ENCODE measurements at places on chromosomes 5 and 9.

DNA sequence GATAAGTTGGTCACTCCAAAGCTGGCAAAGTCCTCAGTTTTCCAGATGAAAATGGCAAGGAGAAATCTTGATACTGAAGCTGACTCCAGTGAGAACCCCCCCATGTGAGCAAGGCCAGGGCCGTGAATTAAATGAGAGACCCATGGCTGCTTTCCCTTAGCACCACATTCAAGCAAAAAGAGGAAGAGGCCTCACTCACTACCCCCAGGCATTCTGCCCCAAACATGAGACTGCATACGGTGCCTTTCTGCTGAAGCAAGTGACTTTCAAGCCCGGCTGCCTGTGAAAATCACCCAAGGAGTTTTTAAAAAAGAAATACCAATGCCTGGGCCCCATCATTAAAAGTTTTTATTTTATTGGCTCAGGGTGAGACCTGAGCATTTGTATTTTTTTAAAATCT is 66.9 kb downstream of the TMEM252 start:
- DNase-seq = no peak

DNA sequence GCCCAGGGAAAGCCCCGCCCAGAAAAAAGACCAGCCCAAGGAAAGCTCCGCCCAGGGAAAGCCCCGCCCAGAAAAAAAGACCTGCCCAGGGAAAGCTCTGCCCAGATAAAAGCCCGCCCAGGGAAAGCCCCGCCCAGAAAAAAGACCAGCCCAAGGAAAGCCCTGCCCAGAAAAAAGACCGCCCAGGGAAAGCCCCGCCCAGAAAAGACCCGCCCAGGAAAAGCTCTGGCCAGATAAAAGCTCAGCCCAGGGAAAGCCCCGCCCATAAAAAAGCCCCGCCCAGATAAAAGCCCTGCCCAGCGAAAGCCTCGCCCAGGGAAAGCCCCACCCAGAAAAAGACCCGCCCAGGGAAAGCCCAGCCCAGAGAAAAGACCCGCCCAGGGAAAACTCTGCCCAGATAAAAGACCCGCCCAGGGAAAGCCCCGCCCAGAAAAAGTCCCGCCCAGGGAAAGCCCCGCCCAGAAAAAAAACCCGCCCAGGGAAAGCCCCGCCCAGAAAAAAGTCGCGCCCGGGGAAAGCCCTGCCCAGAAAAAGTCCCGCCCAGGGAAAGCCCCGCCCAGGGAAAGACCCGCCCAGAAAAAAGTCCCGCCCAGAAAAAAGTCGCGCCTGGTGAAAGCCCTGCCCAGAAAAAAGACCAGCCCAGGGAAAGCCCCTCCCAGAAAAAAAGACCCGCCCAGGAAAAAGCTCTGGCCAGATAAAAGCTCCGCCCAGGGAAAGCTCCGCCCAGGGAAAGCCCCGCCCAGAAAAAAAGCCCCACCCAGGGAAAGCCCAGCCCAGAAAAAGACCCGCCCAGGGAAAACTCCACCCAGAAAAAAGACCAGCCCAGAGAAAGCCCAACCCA is 11.9 kb downstream of the GRIN1 start:
- DNase-seq = peak; percentile 62

GRCh38 chr9:71941998-71942567 is 30.6 kb downstream of the C9orf85 start:
- DNase-seq = no peak

GRCh38 chr9:114664181-114664580 is 6.6 kb upstream of the TEX53 start:
- DNase-seq = no peak

DNA sequence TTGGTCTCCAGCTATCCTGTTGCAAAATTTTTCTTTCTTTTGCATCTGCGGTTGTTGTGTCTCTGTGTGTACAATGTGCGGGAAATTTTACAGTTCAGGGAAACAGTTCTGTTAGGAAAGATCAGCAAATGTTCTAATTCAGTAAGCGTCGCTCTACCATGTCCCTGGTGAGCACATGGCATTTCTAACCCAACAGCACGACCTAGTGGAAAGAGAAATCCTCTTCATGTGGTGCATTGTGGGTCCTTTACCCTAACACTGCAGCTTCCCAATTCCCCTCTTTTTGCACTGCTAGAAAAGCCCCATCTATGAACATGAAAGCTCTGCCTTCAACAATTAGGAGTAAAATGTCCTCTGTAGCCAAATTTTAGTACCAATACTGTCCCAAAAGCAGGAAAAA is 974.2 kb upstream of the CDH9 start:
- no peak for DNase-seq

GRCh38 chr9:22215521-22215920 is 206.4 kb upstream of the CDKN2B start:
- DNase-seq = no peak

DNA sequence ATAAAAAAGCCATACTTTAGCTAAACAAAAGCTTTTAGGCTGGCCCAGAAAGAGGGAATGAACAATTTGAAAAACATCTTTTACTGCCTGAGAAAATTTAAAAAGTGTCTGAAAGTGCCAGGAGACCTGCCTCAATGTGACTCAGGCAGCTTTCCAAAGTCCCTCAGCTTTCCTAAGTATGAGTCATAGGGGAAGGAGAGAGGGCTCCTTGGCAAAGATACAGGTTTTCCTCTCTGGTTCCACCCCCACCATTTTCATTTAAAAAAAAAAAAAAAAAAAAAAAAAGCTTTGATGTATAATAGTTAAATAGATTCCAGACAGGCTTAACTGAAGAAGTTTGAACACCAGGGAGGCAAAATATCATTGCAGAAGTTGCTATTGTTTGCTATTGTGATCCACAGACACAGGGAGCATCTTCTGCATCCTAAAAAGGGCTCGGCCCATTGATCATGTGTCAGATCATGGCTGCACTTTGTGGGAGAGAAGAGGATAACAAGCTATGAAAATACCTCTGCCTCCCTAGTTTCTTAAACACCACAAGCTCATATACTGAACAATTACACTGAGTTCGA is 71.5 kb downstream of the MRPS27 start:
- peak; percentile 41 for DNase-seq

DNA sequence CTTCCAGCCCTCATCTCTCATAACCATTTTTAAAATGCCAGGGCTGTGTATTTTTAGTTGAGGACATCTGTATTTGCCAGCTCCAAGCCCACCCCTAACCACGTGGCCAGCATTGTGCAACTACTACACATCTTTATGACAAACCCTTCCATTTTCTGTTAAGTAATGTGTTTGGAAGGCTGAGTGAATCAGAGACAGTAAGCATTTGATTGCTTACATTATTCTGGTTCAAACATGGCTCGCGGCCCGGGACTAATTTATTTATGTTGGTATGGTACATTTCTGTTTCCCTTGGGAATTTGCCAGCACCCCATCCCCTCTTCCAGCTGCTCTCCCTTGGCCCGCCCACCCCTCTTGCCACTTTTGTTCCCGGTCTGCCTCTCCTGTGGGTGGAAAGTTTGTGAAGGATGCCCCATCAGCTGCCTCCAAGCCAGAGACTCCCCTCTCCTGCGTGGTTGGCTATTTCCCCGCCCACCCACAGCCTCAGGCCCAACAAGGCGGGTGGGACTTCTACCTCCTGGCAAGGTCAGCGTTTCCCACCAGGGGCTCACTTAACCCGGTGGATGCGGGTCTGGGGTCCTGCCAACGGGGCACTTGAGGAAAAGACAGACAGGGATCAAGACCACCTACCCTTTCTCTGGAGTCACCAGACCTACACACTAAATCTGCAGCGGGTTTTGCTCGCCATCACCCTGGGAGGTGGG is 162.2 kb downstream of the HSD17B3 start:
- no peak for DNase-seq

DNA sequence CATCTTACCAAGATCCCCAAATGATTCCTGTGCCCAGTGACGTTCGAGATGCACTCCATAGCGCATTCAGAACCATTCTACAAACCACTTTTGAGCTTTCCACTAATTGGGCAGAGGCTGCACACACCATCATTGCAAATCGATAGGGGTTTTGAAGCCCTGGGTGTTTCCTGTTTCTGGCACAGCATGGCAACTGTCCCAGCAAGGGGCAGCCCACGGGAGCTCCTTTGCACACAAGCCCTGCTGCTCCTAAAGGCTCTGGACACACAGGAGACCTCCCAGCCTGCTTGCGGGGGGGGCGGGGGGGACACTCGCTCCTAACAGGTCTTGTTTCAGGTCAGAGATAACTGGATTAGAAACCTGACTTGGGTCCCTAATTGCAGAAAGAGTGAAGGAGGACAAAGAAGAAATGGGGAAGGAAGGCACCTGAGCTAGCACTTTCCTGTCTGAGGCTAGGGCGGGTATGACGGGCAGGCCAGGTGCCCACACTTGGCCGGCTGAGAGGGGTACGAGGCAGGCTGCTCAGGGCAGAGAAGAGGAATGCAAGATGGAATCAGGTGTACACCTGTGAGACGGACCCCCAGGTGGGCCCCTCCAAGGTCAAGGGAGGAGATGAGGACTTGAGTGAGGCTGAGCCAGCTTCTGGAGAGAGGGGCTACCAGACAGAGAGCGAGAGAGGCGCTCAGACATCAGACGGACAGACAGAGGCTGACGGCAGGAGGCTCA is 820 bp downstream of the FBP1 start:
- DNase-seq = no peak

- no peak for DNase-seq
Observed at GRCh38 chr9:96599298-96599697, 20.3 kb downstream of the CDC14B start.

GRCh38 chr9:72365525-72366256 is 683 bp upstream of the ZFAND5 start:
- peak; percentile 67 for DNase-seq

GRCh38 chr5:33984671-33985124 is at the start of gene SLC45A2:
Gene SLC45A2, minus strand, starts transcription at chr5:33984693. Its CDS starts 110 bp downstream, at chr5:33984583.
- no peak for DNase-seq

DNA sequence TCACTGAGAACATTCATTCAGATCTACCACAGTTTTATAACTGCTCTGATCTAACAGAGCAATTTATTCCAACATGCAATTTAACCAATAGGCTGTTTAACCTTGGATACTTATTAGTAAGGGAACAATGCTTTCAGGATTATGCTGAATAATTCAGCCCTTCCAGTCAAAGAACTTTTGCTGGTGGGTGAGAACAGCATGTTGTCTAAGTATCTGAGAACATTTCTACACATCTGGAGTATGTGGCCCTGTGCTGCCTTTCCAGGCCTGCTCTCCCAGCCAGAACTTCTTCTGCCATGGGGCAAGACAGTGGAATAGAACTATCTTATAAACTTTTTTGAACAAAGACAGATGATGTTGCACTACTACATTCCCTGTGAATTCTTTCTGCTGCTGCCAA is 55.8 kb downstream of the NFIB start:
- no peak for DNase-seq

DNA sequence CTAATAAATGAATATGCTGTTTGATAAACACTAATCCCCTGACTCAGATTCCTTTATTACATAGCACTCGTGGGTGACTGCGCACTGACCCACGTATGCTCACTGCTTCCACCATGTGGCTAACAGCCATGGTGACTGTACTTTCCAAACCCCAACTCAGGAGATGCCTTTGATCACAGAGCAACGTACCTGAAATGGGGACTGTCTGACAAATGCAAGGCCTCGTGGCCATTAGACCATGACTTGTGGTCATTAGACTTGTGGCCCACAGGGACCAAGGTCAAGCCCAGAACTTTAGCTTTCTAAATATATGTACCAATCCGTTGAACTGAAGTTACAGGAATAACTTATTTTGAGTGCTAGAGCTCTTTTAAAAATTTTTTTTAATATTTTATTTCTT is 46.6 kb downstream of the CYFIP2 start:
- DNase-seq = peak; percentile 77

GRCh38 chr9:83996126-83996525 is 15.5 kb downstream of the RMI1 start:
- no peak for DNase-seq

DNA sequence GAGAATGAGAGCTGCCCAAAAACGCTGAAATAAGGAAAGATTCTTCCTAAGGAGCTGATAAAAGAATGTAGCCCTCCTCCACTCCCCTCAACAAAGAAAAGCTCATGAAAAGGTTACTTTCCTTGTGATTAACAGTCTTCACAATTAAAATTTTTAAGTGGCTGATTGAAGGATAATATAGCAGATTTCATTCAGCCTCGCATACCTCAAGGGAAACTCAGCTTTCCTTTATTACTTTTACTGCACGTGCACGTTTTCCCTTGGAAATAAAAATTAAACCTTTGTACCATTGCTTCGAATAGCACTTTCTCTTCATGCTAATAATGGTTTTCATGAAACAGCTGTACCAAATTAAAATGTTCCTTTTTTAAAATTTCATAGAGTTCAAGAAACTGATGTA is 234.0 kb upstream of the GRAMD2B start:
- DNase-seq = no peak

DNA sequence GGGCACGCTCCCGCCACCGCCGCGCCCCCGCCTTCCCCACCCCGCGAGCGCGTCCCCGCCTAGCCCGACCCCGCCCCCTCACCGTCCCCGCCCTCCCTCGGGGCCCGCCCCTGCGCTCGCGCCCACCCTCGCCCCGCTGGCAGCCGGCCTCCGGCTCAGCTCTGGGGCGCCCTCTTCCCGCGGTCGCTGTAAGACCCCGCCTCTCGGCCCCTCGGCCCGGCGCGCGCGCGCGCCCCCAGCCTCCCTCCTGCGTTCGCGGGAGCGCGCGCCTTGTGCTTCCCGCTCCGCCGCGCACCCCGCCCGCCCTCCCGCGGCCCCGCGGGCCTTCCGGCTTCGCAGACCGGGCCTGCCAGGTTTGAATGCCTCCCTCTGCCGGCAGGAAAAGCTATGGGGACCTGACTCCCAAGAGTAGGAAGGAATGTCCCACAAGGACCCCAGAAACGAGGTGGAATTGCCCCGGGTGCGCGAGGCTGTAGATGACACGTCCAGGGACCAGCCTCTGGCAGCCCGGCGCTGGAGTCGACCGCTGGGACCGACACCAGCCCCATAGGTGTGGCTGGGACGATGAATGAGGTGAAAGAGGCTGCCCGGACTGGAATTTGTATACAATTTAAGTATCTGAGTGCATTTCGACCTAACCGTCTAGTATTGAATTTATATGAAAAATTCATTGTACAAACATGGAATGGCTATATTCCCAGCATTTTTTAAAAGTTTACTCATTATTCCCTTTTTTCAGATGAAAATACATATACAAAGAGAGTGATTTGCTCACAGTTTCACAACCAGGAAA is 416 bp upstream of the PTBP3 start:
- peak; percentile 98 for DNase-seq

DNA sequence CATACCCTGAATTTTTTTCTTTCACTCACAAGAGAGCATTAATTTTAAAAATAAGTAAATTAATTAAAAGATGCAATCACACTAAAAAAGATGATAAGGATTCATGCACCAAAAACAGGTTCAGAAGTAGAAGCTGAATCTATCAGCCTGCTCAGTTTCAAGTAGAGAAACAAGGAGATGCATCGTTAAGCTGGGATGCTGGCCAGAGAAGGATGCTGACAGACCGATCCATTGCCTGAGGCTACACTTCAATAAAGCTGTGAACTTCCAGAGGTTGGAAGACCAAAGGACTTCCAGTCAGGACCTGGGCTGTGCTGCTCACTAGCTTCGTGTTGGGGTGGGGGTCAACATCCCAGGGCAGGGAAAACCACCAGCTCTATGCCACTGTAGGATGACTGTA is 457.7 kb downstream of the EFNA5 start:
- DNase-seq = no peak

DNA sequence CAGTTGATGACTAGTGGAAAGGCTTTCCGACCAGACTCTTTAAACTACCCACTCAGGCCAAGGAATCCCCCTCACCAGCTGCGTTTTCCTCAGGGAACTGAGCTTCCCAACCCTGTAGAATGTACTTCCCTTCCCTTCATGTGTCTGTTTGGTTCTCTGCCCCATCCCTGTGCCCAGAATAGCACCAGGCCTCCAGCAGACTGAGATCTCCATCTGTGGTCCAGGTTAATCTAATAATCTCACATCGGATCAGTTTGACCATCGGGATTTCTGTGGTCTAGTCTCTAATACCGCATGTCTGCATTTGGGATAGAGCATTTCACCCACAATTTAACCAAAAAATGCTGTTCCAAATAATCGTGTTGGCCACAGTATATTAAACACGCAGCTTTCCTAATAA is 237.2 kb downstream of the ROR2 start:
- no peak for DNase-seq

All from iPS-NIHi11 (cell line).